GM23248 (cell line): ENCODE measurements at places on chromosomes 2 and 18.

DNA sequence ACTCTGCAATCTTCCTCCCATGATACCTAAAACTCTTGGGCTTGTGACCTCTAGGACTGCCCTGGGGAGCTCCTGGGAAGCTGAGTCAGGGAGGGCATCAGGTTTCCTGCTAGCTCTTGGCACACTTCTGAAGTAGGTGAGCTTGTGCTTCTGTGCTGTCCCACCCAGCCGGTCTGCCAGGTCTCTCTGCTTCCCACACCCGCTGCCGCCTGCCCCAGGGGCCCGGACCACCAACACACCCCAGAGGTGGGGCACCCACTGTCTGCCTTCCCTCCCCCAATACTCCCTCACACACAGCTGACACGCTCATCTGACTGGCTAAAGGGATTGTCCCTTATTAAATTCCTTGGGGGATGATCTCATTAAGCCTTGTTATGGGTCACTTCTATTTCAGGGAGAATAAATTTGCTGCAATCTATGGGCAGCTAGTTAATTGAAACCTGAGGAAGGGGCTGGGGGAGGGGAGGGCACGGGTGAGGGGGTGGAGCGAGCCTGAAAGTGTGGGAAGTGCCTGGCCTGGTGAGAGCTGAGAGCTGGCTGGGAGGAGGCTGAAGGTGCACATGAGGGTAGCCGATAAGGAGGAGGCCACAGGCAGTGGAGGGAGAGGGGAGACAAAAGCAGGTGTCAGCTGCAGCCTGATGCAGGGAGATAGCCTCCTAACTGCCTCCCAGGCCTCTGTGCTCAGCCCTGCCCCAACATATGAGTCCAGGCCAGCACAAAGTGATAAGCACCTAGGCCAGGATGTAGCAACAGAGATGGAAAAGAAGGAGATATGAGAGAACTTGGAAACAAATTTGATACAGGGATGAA, 48.8 kb downstream of the HAUS1 start:
- peak; percentile 78 for DNase-seq

DNA sequence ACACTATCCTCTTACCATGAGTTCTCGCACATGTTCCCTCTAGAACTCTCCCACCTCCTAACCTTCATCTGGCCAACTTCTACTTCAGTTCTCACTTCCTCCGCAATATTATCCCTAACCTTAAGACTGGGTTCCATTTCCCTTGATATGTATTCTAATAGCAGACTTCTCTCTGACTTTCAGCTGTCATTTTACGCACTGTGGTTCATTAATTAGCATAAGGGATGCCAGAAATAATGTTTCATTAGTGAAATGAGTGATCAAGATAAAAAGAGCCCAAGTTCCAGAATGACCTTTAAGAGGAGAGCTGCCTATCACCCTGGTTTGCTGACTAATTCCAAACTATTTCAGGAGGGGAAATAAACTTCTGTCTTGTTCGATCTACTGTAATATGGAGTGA, 108.6 kb upstream of the CCDC150 start:
- no peak for DNase-seq

- peak; percentile 84 for DNase-seq
Observed at GRCh38 chr2:172281648-172282570, 145.5 kb upstream of the ITGA6 start.

DNA sequence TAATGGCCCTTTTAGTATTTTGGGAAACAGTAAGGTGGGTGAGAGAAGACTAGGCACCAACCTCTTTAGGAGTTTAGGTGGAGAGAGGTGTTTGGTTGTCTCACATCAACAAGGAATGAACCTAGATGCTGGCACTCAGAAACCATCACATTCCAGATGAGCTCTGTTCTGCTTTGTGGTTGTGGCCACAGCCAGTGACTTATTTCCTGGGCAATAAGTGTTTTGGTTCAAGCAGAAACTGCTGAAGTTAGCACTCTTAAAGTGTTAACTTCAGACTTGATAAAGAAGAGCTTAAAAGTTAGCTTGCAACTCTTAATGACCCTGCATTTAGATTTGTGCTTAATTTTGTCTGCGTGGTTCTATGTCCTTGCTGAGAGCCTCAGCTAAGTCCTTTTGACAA, 929.2 kb downstream of the SLC4A3 start:
- DNase-seq, result peak; percentile 80

GRCh38 chr2:185384822-185385560, 353.6 kb upstream of the FSIP2 start:
- no peak for DNase-seq

- DNase-seq, result no peak
Observed at GRCh38 chr2:26579025-26579722, 62.0 kb downstream of the CIB4 start.

DNA sequence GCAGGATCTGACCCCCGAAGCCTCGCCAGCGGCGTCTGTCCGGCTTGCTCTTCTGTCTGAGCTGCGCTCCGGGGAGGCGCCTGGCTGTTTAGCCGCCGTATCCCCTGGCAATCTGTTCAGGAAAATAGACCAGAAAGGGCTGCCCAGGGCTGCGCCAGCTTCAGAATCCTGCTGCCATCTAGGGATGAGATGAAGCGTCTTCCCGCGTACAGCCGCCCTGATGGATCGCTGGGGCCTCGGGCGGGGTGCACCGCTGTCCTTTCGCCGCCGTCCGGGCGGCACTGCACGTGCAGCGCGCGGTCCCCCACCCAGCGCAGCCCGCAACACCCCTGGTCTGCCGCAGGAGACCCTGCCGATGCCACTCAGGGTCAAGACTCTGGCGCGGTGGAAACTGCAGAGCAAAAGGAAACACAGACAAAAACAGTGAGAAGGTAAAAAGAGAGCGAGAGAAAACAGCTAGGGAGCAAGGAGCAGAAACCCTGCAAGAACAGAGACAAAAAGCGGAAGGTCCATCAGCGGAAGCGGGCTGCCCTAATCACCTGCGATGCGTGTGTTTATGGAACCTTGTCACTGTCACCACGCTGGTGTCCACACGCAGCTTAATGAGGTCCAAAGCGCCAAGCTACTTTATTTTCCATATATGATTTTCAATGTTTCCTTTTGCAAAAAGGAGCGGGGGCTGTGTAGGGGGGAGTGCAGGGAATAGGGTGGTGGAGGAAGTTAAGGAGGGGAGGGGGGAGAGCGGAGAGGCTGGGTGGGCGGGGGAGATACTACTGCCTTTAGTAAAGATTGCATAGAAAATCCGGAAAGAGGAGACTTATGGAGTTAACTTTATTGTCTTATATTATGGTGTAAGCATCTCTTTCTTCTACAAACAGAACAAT, 2113.3 kb upstream of the PIK3C3 start:
- DNase-seq, result peak; percentile 79

GRCh38 chr2:210442457-210442856, 34.1 kb downstream of the LANCL1 start:
- no peak for DNase-seq

DNA sequence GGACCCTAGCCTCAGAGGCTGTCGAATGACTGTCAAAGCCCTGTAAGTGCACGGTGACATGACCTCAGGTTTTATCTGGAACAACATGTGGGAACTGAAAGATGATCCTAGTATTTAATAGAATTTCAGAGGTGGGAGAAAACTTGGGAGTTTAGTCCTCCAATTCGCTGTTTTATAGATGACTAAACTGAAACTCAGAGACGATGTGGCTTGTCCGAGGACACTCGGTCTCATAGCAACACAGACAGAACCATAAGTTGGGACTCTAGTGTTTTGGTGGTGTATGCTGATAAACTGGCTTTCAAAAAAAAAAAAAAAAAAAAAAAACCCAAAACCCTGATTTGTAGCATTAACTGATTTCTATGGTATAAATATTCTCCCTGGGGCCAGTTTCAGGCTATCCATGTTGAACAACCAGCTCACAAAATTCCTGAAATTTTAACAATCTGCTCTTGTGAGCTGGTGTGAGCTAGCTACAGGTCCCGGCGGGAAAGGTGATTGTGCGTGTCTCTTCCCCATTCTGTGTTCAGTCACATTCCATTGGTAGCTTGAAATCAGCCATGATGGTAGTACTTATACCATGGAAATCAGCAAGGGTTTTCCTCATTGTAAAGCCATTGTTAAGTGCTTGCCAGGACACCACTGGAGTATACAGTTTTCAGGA, 195.5 kb upstream of the EPAS1 start:
- no peak for DNase-seq

GRCh38 chr2:127064642-127065250, 42.2 kb downstream of the BIN1 start:
- DNase-seq, result peak; percentile 99

- no peak for DNase-seq
Observed at GRCh38 chr18:63402246-63403162, 19.8 kb downstream of the VPS4B start.

GRCh38 chr18:9001209-9001608, 101.3 kb upstream of the NDUFV2 start:
- no peak for DNase-seq

DNA sequence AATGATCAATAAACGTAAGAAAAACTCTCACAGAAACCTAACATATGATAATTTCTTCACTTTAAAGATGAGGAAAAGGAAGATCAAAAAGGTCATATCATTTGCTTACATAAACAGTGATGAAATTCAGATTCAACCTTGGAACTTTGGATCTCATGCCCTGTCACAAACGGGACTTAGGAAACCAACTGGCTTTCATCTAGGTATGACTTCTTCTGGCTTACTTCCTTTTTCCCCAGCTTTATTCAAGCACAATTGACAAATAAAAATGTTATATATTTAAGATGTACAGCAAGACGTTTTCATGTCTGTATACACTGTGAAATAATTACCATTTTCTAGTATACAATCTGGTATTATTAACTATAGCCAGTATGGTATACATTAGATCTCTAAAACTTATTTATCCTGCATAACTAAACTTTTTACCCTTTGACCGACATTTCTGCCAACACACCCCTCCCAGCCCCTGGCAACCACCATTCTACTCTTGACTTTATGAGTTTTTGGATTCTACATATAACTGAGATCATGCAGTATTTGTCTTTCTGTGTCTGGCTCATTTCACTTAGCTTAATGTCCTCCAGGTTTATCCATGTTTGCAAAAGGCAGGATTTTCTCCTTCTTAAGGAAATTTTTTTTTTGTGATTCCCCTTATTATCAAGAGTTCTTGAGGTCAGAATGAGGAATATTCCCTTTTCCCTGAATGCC, 46.0 kb upstream of the COBLL1 start:
- DNase-seq, result no peak

GRCh38 chr2:11872948-11873269, 126.5 kb downstream of the LPIN1 start:
- no peak for DNase-seq

GRCh38 chr2:161135951-161136593, 24.2 kb upstream of the TANK start:
- DNase-seq, result no peak

DNA sequence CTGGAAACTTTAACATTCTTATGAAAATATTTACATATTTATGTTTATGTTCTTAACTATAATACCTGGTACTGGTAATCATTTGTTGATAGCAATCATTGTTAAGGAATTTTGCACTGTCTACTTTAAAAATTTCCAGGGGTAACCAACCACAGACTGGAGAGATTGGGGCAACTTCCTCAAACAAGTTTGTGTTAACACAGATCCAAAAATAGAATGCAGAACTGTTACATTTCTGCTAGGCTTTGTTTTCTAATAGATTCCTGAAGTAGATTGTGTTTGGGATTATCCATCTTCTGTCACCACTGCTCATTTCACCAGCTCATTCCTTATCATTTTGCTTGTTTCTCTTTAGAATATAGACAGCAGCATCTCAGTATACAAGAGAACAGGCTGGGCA, 23.7 kb downstream of the RNF125 start:
- no peak for DNase-seq

- no peak for DNase-seq
Observed at GRCh38 chr2:239807568-239807967, 217.6 kb downstream of the NDUFA10 start.

- DNase-seq, result peak; percentile 85
Observed at GRCh38 chr18:45670281-45670962, 53.6 kb upstream of the SLC14A1 start.

DNA sequence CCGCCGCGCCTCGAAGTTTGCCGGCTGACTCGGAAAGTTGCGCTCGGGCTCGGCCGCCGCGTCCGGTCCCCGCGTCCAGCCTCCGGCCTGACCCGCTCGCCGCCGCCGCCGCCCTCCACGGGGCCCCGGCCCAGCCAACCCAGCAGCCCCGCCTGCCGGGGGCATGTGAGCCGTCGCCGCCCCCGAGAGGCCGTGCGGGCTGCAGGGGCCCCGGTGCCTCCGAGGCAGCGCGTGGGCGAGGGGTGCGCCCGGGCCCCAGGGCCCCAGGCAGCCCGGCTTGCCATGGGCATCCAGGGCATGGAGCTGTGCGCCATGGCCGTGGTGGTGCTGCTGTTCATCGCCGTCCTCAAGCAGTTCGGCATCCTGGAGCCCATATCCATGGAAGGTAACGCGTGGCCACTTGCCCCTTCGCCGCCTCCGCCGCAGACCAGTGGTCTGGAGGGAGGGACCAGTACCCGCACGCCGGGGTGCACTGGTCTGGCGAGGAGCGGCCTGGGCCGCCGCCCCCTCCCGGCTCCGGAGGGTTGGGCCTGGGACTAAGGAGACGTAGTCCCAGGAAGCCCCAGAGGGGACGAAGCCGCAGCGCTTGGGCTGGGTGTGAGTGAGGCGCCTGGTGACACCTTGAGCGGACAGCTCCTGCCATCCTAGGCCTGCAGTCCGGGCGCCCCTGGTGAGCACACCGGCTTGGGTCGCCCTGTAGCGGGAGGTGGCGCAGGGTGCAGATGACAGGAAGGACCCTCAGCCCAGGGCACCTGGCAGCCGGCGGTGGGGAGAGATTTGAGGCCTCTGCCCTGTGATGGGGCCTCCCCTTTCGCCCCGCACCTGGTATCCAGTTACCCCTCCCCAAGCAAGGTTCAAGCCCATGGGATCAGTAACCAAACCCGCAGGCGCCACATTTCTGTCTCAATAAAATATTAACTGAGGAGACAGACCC, 49.9 kb downstream of the KCNIP3 start:
- DNase-seq, result peak; percentile 72

DNA sequence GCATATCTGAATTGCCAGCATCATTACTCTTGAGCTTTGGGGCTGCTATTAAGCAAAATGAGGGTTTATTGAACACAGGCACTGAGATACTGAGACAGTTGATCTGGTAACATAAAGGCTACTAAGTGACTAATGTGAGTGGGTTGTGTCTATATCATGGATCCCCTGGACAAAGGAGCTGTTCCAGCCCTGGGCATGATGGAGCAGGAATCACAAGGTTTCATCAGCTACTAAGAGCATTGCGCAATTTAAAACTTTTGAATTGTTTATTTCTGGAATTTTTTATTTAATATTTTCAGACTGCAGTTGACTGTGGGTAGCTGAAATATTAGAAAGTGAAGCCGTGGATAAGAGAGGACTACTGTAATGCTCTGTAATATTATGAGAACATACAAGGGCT, 73.5 kb downstream of the MGAT5 start:
- peak; percentile 60 for DNase-seq

DNA sequence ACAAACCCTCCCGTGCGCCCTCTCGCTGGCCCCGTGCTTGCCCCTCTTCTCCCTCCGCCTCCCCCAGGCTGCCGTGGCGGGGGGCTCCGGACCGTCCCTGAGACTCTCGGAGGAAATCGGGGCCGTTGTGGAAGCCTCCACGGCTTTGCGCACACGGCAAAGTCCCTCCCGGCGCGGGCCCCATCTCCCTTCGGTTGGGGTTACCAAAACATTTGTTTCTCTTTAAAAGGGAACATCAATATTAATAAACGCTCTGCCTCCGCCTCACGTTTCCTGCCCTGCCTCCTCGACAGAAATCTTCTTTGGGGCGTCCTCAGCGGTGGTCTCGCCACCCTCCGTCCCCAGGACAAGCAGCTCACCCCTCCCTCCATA, 3.8 kb downstream of the PAX3 start:
- DNase-seq, result no peak
